ENCODE measurements at places on chromosomes 13 and 19.
A peak's percentile ranks its signal among the peaks of the same experiment; 100 is the strongest.

GRCh38 chr19:55383279-55384130 is 587 bp downstream of the TMEM238 start:
- peak; percentile 80 for DNase-seq

- no peak for DNase-seq
Observed at GRCh38 chr19:13005861-13006370, 10.6 kb downstream of the NFIX start.

DNA sequence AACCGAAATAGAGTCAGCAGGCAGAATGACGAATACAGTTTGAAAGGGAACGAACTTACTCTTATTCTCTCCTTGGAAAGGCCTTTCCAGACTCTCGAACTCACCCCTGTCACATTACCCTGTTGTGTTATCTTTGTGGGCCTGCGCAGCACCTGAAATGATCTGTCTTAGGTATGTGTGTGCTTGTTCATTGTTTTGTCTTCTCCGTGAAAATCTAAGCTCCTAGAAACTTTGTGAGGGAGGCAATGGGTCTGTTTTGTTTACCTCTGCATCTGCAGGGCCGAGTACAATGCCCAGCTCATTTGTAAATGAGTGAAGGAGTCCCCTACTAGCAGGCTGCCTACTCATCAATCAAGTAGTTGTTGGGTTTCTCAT is 19.6 kb downstream of the HMGB1 start:
- DNase-seq = no peak

DNA sequence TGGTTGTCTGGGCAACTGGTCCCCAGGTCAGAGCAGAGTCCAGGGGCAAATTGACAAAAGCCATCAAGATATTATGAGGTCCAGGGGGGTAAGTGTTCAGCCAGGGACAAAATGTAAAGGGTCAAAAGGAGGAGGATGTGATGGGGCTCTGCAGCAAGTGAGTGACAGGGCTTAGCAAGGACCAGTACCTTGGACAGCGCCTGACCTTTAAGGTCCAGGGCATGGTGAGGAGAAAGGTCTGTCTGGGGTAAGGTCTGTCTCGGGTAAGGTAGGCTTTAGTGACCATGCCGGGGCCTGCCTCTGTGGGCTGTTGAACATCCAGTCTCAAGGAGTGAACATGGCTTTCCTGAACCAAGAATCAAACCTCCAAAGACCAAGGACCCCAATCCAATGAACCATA is 6.3 kb upstream of the ZNF358 start:
- no peak for DNase-seq

DNA sequence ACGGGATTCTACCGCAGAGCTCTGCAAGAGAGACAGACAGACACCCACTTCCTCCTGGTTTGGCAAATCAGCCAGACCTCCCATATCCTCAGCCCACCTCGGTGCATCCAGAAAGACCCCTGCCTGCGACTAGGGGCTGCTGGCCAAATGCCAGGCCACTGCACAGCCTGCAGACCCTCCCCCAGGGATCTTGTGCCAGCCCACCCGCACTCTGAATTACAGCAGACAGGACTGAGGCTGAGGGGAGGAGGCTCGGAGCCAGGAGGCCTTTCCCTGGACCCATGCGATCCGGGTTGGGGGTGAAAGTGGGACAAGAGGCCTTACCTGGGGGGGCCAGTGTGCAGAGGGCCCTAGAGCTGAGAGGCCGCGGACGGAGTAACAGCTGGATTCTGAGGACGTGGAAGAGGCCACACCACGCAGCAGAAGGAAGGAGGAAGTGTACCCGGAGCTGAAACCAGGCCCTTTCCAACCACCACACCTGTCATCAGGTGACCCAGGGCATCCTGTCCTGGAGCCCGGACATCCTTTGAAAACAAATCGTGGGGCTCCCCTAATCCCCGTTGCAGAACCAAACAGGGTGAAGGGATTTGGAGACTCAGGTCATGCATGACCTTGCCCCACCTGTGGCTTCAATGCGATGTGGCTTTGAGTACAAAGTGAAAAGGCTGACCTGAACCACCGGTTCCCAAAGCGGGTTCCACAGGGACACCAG is 993 bp downstream of the FUT6 start:
- no peak for DNase-seq

DNA sequence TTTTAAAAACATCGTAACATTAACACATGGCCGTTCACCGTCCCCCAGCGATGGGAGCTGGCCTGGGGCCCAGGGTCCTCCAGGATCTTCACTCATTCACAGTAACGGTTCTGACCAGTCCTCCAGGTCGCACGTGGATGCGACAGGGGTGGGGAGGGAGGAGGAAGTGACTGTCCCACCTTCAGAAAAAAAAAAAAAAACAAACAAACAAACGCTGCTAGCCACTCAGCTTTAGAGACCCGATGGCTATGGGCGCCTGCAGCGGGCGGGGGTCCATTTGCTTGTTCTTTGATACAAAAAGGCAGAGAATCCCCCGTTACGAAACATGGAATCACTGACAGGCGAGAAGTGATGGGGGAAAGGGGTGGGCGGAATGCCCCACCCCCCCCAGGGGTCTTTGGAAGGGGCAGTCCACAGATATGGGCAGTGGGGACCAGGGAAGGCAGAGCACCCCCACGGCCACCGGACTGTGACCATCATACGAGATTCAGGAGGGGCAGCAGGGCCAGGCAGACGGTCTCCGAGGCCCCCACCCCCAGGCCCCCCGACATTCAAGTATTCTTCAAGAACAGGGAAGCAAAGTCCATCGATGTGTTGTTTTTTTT is 13.3 kb downstream of the MKNK2 start:
- no peak for DNase-seq

- DNase-seq = no peak
Observed at GRCh38 chr13:110511509-110512181, 49.9 kb downstream of the RAB20 start.

DNA sequence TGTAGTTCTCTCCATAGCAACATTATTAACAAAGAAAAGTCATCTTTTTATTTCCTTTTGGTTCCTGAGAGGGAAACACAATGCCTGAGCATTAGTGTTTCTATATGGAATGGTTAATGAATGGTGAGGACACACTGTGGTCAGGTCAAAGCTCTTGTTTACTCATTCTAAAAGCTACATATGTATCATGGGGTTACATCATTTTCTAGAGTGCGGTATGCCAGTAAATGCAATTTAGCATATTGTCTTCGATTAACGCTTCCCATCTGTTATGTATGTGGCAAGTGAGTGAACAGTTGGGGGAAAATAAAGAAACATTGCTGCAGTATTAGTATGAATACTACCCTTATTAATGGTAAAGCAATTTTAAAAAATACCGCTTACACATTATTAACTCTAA is 1152.2 kb upstream of the SPRY2 start:
- no peak for DNase-seq

DNA sequence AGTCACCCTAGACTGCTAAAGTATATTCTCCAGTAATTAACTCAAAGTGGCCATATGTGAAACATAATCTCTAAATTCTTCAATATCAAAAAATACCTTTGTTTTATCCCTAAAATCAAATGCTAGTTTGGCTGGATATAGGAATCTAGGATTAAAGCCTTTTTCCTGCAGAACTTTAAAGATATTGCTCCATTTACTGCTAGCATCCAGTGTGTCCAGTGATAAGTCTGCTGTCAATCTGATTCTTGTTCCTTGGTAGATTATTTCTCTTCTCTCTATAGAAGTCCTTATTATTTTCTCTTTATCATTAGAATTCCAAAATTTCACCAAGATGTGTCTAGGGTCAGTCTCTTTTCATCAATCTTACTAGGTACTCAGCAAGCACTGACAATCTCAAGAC is 384.6 kb downstream of the FGF14 start:
- DNase-seq = no peak
